Right atrium auricular region (tissue), 2 donors: ENCODE measurements at places on chromosomes 12 and 14. TPM values are rescaled to one million over a fixed set of nuclear protein-coding genes. Genes with fewer than 3 reads are reported as not detected.

DNA sequence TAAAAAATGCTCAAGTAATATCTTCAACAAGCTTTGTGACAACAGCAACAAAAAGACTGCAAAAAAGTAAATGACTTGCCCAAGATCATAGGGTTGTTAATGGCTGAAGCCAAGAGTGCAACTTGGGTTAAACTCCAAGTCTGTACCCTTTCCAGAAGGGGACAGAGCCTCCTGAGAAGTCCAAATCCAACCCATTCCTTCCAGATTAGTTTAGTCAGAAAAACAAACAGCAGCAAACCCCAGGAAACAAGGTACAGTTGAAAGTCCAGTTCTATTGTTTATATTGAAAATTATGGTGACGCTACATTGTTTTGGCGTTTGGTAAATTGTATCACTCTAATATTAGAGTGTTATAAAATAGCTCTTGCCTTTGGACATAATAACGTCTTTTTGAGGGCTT is 239.9 kb downstream of the SPTSSA start:
- DNase-seq: no peak

GRCh38 chr12:117080661-117081144 is 18.5 kb downstream of the TESC start:
- no peak for DNase-seq

- no peak for DNase-seq
Measured at GRCh38 chr12:56816491-56816890, 53.4 kb downstream of the HSD17B6 start.

DNA sequence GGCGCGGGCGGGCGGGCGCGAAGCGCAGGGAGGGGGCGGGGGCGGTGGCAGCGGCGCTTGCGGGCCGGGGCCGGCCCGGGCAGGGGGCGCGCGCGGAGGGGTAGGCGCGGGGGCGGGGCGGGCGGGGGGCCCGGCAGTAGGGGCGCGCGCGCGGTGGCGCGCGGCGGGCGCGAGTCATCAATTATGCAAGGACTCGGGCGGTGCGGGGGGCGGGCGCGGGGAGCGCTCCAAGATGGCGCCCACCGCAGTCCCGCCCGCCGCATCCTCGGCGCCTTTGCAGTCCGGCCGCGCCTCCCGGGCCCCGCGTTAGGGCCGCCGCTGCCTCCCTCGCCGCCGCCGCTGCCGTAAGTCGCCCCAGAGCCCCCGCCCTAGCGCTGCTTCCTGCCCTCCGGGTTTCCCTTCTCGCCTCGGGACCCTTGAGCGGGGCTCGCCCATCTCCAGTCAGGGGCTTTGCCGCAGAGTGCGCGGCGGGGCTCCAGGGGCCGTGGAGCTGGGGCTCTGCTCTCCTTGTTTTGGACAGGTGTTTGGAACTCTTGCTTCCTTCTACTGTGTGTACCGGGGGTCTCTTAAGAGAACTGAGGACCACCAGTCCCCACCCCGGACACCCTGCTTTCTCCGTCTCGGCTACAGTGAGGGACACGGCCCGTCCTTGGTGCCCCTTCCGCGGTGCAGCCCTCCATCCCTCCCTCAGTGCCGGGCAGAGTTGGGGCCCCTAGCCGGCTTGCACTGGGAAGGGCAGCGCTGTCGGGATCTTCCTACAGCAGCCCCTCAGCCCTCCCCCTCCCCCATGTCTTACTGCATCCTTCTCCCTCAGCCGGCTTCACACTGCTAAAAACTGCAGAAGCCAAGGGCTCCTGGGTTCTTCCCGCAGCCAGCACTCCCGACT is at the start of gene SCN8A:
Gene SCN8A, plus strand, starts transcription at position 218 of the 886 bp plus-strand sequence. CDS start 71,585 bp downstream, outside the sequence.
- no peak for DNase-seq

GRCh38 chr12:54404061-54405004 is 14.7 kb downstream of the ITGA5 start:
- DNase-seq: no peak

DNA sequence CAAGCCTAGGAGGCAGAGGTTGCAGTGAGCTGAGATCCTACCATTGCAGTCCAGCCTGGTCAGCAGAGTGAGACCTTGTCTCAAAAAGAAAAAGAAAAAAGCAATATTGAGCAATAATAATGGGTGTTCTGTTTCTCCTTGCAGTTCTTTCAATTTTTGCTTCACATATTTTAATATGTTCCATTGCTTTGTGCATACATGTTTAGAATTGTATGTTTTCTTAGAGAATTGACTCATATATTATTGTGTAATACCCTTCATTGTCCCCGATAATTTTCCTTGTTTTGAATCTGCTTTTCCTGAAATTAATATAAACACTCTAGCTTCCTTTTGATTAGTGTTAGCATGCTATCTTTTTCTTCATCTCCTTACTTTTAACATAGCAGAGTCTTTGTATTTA is 138.4 kb upstream of the NPAS3 start:
- no peak for DNase-seq

The RPL10L gene
- not detected for total RNA-seq

The TAS2R43 gene
- 2.0 TPM for total RNA-seq

The MIPOL1 gene
- total RNA-seq: 4.9 TPM

The KIF26A gene
- 5.6 TPM for total RNA-seq
